ENCODE measurements at places on chromosomes 1 and 21.

- no peak for DNase-seq
Measured at GRCh38 chr1:28761189-28761588, 24.4 kb downstream of the YTHDF2 start.

- no peak for DNase-seq
Measured at GRCh38 chr21:36461918-36462486, 17.9 kb downstream of the CLDN14 start.

- DNase-seq, result no peak
Measured at GRCh38 chr1:32331549-32331948, 4.5 kb downstream of the MARCKSL1 start.

DNA sequence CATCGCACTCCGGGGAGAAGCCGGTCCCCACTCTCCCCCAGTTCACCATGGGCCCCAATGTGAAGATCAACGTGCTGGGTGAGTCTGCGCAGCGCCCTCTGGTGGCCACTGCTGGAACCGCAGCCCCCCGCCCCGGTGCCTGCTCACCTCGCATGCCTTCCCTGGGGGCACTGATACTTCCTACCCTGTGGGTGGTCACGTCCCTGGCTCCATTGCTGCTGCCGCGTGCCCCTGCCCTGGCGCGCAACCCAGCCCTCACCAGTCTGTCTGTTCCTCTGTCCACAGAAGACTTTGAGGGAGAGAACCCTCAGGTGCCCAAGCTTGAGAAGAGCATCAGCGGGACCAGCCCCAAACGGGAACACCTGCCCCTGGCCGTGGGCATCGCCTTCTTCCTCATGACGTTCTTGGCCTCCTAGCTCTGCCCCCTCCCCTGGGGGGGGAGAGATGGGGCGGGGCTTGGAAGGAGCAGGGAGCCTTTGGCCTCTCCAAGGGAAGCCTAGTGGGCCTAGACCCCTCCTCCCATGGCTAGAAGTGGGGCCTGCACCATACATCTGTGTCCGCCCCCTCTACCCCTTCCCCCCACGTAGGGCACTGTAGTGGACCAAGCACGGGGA is 7.6 kb downstream of the EFNA3 start:
- peak; percentile 64 for DNase-seq

DNA sequence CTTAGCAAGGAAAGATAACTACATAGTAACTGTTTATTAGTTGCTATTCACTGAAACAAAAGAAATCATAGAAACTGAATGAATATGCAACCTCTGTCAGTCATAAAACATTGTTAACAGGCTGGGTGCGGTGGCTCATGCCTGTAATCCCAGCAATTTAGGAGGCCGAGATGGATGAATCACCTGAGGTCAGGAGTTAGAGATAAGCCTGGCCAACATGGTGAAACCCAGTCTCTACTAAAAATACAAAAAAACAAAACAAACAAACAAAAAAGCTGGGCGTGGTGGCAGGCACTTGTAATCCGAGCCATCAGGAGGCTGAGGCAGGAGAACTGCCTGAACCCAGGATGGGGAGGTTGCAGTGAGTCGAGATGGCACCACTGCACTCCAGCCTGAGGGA is 44.1 kb downstream of the CRB1 start:
- no peak for DNase-seq

DNA sequence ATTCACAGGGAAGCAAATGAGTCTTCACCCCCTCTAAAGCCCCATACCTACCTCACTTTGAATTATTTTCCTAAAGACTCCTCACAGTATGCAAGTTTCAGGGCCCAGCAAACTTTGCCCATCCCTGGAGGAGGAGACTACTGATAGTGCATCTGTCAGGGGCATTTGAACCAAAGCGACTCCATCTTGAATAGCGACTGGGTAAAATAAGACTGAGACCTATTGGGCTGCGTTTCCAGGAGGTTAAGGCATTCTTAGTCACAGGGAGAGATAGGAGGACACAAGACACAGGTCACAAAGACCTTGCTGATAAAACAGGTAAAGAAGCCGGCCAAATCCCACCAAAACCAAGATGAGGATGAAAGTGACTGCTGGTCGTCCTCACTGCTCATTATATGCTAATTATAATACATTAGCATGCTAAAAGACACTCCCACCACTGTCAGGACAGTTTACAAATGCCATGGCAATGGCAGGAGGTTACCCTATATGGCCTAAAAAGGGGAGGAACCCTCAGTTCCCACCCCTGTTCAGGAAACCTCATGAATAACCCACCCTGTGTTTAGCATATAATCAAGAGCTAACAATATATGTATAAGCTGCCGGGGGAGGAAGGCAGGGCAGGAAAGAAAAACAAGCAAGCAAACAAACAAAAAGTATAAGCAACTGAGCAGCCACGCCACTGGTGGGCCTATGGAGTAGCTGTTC is 3.3 kb upstream of the PKNOX1 start:
- DNase-seq, result no peak

DNA sequence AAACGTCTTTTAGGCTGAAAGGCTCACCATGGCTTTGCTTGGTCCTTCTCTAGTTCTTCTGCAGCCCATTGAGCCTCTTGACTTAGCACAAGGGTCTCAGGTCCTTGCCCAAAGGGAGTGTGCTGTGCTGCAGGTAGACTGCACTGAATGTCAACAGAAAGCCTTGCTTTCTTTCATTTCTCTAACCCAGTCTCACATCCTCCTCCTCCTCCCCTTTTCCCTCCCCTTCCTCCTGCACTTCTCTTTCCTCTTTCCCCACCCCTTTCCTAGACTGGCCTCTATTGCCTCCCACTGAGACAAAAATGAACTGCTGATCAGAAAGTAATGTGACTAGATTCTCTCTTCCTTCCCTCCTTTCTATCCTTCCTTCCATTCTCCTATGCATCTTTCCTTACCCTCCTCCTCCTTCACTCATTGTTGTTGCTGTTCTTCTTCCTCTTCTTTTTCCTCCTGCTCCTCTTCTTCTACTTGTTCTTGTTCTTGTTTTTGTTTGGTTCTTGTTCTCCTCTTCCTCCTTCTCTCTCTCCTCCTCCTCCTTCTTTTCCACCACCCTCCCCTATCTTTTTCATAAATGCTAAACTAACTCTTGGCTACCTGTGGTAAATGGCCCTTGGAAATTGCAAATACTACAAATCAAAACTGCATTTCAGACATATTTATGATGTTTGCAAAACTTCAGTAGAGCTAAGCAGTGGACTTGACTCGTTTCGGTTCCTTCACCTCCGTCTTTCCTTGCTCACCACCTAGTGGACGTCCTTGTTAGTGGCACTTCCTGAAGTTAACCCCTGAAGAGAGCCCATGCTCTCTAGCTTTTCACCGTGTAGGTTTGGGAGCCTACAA is at the start of gene SELL:
TSS of gene SELL (minus strand) at position 152 of the 840 bp plus-strand sequence. CDS start at position 30, 122 bp downstream.
- DNase-seq, result no peak

DNA sequence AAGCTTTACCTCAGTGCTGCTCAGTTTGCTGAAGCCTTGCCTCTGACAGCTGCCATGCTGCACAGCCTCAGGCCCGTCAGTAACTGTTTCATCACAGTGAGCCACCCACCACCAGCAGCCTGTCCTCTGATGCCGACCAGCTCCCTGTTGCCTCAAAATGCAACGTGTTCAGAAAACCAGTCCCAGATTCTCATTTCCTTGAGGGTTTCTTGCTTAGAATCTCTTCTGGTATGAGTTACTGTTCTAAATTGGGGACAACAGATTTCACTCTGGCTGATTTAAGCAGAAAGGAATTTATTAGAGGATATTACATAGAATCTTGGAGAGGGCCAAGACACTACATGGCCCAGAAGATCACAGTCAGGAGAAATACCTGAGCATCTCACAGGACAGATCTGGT is 11.0 kb downstream of the UBL4B start:
- DNase-seq, result no peak

GRCh38 chr1:240836271-240836670 is 224.3 kb upstream of the GREM2 start:
- DNase-seq, result no peak

- no peak for DNase-seq
Measured at GRCh38 chr1:158516966-158517365, 37.2 kb downstream of the OR6Y1 start.

DNA sequence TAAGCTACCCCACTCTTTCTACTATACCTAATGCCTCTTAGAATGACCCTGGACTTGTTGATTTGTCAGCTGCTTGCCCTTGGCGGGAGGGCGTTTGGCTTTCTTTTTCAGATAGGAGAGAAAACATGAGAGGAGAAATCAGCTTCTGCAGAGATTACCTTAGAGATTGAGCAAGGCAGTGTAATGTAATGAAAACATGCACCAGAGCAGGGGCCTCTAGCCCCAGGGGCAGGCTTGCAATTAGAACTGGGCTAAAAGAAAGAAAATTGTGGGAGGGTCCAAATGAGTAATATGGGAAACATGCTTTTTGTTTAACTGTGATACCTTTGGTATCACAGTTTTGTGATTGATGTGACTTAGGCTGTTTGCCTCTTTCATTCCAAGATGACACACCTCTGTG is 89.7 kb downstream of the PBX1 start:
- DNase-seq, result no peak

DNA sequence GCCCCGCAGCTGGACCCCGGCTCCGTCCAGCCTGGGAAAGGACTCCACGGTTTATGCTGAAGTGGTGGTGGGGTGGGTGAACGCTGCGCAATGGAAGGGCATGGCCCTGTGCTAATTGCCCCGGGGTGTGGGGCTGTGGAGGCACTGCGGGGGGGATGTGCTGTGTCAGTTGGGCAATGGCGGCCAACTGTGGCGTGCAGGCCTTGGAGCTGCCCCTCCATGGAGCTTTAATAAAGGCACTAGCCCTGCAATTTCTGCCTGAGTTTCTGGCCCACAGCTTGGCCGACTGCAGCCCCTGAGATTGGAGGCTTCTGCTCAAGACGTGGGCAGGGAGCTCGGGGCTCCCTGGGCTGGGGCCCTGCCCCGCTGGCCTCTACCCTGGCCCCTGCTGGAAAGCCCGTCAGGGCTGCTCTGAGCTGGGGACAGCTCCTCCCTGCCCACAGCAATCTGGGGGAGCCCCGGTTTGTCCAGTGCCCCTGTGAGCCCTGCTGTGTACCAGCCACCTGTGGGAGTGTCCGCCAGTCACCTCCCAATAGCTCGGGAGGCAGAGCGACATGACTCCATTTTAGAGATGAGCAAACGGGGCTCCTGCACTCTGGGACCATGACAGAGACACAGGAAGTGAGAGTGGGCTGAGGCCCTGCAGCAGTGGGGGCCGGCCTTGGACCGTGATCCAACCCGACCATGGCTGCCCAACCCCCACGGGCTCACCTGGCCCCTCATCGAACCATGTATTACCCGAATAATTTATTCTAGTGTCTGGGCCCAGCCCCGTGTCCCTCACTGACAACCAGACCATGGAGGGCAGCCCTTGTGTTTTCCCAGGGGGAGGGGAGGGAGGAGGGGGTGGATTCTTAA is 8.7 kb upstream of the TNFRSF14 start:
- DNase-seq, result no peak

DNA sequence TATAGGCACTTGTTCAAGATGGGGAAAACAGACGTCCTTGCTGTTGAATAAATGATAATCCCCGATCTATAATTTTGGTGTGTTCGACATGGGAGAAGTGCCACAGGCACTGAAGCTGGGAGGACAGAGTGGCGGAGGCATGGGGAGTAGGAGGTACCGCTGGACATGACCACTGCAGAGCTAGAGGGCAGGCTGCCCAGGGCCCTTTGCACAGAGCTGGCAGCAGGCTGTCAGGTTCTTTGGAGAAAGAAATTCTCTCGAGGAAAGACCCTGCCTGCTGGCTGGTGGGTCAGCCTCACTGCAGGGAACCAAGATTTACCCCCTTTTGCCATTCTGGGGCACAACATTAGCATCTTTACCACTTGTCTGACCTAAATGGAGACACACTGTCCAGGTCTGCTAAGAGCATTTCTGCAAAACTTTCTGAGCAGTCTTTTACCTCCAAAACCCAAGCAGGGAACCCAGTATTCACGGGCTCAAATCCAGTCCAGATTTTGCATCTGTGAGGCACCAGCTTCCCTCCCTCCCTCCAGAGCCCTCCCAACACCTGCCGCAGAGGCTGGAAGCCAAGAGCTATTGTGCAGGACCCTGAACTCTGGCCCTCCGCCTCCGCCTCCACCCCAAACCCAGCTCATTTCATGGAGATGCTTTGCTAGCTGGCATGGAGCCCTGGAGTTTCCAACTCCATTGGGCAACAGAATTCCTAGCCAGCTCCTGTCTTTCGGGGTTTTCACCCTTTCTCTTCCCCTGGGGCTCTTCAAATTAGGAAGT is 142.3 kb downstream of the PLXNA2 start:
- no peak for DNase-seq

All from GM18507 (cell line).